NCI-H2227 treated with DMSO at 0.1 percent for 48 hours (cell line): ENCODE measurements at places on chromosomes 12 and 14.

- no peak for DNase-seq
Observed at GRCh38 chr14:101113108-101113612, 209.6 kb upstream of the RTL1 start.

GRCh38 chr12:94660436-94660835 lies 10.1 kb upstream of the TMCC3 start:
- DNase-seq, result no peak

GRCh38 chr12:68998041-68998440 lies 65.1 kb upstream of the CPM start:
- DNase-seq, result no peak

- peak; percentile 91 for DNase-seq
Observed at GRCh38 chr14:20683125-20683890, 1.1 kb upstream of the RNASE4 start.

- no peak for DNase-seq
Observed at GRCh38 chr14:90511795-90512328, 115.0 kb downstream of the CALM1 start.

DNA sequence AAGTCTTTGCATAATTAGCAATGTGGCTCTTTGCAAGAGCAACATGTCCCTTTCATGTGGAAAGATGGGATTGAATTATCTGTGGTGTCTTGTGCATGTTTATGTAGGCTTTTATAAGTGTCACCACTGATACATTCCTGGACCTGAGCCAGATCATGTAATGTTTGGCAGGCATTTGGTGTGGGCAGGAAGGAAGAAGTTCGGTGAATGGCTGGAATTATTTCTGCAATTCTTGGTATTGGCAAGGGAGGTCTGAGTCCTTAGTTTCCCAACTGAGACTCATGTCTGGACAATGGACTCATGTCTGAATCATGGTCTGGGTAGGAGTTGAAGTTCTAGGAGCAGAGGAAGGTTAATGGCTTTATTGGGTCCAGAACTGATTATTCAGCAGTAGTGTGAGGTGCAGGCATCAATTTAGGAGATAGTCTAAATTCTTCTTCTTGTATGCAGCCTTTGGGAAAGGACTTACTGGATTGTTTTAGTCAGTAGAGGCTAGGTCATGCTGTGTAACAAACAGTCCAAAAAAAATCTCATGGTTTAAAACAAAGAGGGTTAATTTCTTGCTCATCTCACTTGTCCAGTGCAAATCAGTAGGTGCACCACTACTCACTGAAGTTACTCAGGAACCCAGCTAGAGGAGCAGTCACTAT lies 186.5 kb upstream of the LHX5 start:
- DNase-seq, result no peak

GRCh38 chr12:10853776-10854175 lies 4.5 kb upstream of the PRR4 start:
- DNase-seq, result no peak

DNA sequence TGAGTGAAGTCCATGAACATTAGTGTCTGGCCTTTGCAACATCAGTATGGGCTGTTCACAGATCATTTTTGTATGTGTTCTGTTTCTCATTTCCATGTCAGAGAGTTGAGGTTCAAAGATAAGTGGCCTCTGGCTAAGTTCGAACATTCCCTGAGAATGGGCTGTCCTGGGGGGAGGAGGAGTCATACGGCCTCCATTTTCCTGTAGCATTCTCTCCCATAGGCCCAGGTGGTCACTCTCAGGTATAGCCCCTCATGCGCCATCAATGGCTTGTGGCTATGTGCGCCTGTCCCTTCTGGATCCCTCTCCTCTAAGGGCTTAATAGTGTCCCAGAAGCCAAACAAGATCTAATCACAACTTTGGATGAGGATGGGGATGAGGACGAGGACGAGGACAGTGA lies 165.0 kb downstream of the PAX9 start:
- DNase-seq, result no peak

GRCh38 chr14:37594971-37595808 lies at the start of the genes FOXA1 and TTC6:
Gene FOXA1, minus strand, starts transcription at chr14:37595249. Its CDS starts 277 bp downstream, at chr14:37594972.
Gene TTC6, plus strand, starts transcription at chr14:37595629. Its CDS starts 26,436 bp downstream, at chr14:37622065.
- DNase-seq, result peak; percentile 71

- no peak for DNase-seq
Observed at GRCh38 chr14:20675669-20676068, 8.7 kb upstream of the RNASE4 start.
